ENCODE measurements at places on chromosomes 2 and 18.

DNA sequence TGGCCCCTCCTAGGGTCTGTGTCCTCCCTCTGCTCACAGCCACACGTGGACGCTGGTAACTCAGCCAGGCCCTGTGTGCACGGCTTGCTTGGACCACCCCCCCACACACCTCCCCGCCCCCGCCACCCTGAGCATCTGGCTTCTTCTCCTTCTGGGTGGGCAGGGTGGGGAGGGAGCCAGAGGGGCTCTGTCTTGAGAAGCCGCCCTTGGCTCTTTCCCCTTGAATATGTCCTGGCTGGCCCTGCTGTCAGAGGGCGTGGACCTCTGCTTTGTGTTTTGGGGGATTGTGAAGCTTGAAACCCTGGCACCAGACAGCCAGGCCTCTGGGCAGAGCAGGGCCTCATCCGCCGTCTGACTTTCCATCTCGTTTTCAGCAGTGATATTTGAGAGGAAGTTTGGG, 72.1 kb downstream of the GLI2 start:
- no peak for DNase-seq

GRCh38 chr2:72173640-72174321, 26.1 kb upstream of the CYP26B1 start:
- no peak for DNase-seq

- peak; percentile 82 for DNase-seq
These were observed 14.8 kb downstream of the ASPRV1 start for GRCh38 chr2:69946351-69947324.

- DNase-seq, result peak; percentile 49
These were observed 182.3 kb downstream of the RDH14 start for GRCh38 chr2:18378020-18378653.

DNA sequence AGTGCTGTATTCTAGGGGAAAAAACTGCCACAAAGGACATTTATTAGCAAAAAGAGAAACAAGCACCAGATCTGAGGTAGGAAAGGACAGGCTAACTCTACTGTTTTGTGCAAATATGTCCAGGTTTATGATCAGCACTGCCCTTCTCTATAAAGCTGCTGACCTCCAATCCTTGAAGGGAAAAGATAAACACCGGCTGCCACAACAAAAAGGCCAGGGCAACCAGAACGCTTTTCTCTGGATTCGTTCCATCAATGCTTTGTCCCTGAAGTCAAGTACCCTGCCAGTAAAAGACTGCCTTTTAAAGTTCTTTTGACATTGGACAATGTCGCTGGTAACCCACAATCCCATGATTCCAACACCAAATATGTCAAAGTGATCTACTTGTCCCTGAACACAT, 21.0 kb downstream of the SMAD2 start:
- DNase-seq, result no peak

DNA sequence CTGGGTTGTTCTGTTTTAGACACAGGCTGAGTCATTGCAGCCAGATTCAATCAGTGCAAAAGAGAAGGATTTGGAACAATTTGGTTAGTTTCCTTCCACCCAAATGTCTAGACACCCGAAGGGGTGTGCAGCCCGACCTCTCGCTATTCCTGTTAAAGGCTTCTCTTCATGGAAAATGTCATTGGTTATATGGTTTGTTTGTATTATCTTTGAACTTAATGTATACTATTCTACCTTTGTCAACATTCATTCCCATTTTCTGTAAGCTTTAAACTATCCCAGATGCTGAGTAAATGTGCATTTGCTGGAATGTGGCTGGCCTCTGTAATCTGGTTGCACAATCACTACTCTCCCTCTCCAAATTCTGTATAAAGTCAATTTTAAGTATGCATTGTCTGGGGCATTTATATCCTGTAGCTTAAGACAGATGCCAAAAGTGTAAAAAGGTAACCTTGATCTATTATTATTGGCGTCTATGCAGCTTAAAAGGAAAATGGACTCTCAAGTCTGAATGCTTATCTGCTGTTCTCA, 80.4 kb upstream of the RND3 start:
- DNase-seq, result no peak

DNA sequence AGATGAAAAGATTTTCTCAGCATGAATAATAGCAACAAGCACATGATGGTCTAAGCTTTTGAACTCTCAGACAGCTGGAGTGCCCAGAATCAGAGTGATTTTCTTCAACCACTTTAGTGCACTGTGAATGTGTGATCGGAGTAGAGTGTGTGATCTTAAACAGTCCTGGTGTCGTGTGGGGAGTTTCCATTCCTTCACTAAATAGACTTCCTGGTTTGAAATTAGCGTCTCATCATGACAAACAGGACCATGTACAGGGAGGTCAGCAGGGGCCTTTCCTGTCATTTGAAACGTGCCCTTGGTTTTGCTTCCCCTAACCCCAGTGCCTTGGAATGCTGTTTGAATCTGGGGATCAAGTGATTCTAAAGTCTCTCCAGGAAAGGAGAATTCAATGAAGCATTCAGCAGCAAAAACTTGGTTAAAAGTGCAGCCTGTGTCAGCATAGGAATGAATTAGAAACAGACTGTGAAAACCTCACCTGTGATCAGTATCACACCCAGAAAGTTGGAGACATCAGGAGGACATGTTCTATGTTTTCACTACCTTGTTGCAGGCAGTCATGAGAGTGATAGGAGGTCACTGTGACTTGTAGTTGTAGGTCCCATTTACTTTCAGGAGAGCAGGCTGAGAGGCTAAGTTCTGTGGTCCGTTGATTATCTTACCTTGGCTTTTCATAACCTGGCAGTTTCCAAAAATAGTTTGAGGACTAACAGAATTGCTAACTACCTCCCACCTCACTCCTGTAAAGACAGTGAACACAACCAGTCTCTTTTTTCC, 400.3 kb downstream of the MTX2 start:
- DNase-seq, result no peak

DNA sequence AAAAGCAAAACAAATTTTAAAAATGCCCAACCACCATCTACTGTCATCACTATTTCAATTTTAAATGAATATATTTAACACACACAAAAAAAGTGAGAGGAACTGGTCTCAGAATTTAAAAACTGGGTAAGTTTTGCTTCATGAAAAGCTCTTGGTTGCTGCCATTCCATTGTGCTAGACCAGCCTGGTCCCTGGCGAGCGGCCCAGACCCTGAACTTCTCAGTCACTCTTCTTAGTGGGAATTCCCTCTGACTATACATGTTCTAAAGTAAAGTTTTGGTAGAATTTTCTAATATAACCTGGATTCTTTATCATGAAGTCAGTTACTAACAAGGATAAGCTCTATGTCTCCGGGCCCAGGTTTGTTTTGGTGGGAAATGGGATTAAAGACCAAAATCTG, 34.8 kb upstream of the TMEM177 start:
- no peak for DNase-seq

DNA sequence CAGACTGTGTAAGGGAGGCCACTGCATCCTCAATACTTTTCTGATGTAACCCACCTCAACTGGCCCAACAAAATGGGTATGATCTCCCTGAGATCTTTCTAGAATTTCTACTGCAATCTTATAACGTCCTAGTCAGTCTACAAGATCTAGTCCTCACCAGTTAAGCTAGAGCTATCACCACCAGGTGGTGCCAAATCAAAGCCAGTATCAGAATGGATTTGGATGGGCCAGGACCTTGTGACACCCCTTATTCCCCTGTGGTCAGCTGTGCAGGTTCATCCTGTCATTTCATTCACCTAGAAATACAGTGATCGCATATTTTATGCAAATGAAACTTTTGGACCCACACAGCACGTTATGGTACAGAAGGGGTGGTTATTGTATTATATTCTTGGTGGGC, 90.3 kb downstream of the OLA1 start:
- peak; percentile 68 for DNase-seq

DNA sequence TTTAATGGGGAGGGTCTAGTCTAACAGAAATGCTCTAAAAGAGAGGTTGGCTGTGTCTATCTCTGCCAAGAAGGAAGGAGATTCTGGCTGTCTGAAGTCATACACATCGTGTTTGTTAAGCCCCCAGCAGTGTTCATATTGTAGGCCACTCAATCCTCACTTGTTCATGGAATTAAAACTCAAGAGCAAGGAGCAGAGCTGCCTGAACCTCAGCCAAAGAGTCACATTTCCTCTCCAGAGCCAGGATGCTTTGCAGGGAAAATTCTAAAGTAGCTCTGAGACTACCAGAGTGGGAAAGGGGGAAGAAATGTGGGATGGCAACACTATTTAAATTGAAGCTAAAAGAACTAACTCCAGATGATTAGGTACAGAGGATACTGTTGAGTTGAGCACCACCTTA, 190.7 kb upstream of the CXCR4 start:
- DNase-seq, result no peak

GRCh38 chr18:10792181-10792580, 266.4 kb downstream of the NAPG start:
- no peak for DNase-seq

- no peak for DNase-seq
These were observed 31.0 kb downstream of the EEF1B2 start for GRCh38 chr2:206190689-206191088.

GRCh38 chr2:10395893-10396292, 52.2 kb downstream of the ODC1 start:
- no peak for DNase-seq

DNA sequence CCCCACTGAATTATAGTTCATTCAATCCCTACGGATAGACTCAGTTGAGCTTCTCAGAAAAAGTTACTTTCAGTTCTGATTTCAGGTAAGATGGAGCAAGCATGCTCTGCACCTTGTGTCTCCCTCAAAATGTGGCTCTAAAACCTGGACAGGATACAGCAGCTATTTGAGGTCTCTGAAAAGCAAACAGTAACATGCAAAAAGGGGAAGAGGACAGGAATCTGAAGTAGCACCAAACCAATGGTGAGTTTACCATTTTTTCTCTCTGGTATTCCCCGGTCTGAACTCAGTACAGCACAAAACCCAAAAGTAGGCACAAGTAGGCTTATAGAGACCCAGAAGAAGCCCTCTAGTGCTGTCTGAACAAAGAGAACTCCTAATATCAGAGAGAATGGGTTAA, 34.1 kb downstream of the LANCL1 start:
- no peak for DNase-seq

DNA sequence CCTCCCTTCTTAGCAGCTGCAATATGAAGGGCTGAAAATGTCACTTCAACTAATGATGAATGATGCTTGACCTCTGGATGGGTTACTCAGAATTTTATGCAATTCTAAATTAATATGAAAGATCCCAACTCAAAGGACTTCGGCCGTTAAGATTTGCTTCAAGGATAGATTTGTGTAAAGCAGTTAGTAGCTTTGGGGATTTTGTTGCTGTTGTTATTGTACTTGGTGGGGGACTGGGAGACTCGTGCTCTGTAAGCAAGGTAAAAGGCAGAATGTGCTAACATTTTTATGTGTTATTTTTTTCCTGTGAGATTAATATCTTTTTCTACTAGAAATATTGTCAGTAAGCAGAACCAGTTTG, 478.8 kb downstream of the ARHGAP15 start:
- DNase-seq, result no peak

- DNase-seq, result peak; percentile 79
These were observed 16.4 kb upstream of the HNMT start for GRCh38 chr2:137947728-137948336.

GRCh38 chr2:189347540-189347939, 93.7 kb upstream of the WDR75 start:
- DNase-seq, result peak; percentile 56

- DNase-seq, result no peak
These were observed 231.0 kb downstream of the METTL4 start for GRCh38 chr18:2340335-2340734.

DNA sequence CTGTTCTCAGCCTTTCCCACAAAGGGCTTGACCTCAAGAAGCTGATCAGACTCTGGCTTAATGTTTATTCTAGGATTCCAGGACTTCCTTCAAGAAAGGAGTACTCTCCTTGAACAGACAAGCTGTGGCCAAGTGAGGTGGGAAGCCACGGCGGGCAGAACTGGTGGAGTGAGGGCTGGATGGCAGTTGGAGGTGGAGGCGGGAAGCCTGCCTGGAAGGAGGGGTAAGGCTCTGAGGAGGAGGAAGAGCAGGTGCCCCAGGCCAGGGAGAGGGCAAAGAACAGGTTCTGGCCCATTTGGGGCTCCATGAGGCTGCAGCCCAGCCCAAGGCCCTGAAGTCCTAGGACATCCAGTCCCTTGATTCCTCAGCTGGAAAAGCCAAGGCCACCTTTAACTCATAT, 143.9 kb downstream of the CYP26B1 start:
- DNase-seq, result no peak

DNA sequence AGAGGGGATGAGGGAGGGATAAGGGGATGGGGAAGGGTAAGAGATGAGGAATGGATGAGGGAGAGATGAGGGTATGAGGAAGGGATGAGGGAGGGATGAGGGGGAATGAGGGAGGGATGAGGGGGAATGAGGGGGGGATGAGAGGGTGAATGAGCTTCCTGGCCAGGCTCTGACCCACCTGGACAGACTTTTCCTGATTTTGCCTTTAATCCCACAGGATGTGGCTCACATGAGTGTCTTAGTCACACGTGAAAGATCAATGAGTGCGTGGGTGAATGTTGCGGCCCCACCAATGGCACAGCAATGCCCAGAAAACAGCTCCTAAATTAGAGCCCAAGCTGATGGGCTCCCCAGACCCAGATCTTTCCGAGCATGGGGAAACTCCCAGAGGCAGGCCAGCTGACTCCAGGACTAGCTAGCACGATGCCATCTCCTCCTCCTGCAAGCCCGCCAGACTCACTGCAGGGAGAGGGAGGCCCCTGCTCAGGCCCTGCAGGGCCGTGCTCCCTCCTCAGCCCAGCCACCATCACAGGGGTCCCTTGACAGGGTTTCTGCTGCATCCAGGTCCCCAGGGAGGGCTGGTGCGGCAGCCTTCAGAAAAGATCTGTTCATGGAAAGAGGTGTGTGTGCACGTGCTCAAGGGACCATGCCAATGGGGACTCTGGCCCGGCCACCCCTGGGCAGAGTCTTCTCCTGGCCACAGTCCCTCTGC, 41.4 kb downstream of the AQP12A start:
- no peak for DNase-seq

DNA sequence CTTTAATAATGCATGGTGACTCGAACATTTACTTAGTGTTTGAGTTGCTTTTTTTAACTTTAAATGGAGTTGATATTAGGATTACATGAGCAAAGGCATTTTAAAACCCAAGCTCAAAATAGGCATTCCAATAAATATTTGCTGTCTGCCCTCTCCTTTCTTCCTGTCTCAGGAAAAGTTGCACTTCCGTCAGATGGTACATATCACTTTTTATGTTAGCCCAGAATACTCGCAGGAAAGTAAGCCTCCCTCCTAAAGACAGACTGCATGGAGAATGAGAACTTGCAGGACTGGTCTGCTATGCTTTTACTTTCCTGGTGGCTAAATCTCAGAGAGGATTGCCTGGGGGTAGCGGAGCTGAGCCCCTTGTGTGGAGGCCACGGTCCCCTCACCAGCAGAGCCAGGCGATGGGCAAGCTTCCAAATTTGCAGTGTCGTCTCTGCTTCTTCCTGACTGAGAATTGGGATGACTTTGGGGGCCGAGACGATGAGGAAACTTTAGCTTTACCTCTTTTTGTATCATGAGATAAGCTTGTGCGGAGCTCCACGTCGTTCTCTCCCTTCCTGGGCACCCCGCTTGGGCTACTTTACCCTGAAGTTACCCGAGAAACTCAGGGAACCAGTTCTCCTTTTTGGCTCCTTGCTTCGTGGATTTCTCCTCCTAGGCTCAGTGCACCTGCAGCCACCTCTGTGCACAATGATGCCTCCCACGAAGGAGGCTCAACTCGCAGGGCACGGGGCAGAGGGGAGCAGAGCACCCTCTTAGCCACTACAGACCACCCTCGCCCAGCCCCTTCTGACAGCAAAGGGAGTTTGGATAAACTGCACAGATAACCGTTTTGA, 223.3 kb downstream of the SH3RF3 start:
- DNase-seq, result no peak

GRCh38 chr2:17628349-17629261, 88.1 kb downstream of the VSNL1 start:
- DNase-seq, result no peak

Data from HepG2 (cell line).